ENCODE measurements at places on chromosomes 11 and 22.

DNA sequence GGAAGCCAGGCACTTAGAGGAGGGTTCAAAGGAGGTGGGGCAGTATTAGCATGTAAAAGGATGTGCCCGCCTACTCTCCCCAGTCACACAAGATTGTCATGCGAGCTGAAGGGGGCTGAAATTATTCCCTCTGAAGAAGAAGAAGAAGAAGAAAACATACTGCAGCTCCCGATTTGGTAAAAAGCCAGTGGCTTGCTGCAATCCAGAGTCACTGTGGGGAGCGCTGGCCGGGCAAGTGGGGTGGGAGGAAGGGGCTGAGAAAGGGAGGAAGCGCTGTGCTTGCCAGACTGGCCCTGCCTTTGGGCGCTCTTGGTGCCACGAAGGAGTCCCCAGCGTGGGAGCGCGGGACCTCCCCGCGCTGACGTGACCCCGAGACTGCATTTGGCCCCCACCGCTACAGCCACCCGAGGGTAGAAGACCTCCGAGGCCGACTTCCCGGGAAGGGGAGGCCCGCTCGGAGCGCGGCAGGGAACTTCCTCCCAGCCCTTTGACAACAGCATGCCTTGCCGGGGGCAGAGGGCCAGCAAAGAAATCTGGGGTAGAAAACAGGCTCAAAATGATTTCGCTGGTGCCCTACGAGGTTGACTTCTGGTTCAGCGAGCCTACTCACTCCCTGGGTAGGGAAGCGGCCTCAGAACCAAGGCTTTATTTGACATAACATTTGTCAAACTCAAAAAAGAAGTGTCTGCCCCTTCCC, 906.3 kb downstream of the DLG2 start:
- DNase-seq: no peak

- DNase-seq: no peak
Measured at GRCh38 chr11:118438314-118438931, 2.1 kb downstream of the KMT2A start.

DNA sequence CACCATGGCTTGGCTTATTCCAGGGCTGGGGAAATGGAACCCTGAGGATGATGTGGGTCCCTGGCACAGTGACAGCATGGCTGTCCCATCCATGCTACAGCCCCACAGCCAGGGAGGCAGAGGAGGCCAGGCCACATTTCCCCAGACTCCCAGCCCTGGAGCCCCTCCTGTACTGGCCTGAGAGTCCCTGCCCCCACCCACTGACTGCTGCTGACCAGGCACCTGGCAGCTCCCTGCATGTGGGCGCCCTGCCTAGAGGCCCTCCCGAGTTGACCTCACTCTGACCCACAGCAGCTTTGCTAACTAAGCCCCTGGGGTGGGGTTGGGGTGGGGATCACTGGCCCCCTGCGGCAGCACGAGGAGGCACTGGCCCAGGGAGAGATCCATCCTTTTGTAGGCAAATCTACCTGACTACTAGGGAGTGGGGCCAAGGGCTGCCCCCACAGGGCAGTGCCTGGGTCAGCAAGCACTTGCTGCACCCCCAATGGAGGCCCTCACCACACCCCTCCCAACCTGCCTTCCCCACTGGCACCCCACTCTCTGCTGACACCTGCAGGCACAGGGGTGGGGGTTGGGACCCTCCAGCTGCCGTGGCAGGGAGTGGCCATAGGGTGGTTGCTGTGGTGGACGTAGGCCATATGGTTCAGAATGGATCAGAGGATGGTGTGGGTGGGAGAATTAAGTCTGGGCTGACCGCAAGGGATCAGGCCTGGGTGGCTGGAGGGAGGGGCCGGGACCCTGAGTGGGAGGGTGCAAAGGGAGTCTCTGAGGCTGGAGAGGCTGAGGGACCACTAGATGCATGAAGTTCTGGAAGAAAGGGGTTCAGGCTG, 17.4 kb downstream of the ARVCF start:
- DNase-seq: no peak

DNA sequence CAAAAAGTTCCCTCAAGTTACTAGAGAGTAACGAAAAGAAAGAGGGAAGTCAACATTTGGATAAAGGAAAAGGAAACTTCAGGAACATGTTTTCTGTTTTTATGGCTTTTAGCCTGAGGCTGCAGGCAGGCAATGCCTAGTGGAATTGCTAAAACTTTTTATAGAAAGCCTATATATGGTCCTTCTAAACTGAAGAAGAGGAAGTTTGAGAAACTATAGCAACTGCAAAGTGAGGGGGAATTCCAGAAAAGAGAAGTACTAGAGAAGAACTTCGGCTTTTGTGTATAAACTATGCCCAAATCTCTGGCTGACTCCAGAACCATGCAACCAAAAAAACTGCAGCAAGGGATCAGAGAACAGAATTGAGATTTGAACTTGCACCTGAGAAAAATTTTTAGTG, 74.3 kb upstream of the ARHGAP42 start:
- no peak for DNase-seq

DNA sequence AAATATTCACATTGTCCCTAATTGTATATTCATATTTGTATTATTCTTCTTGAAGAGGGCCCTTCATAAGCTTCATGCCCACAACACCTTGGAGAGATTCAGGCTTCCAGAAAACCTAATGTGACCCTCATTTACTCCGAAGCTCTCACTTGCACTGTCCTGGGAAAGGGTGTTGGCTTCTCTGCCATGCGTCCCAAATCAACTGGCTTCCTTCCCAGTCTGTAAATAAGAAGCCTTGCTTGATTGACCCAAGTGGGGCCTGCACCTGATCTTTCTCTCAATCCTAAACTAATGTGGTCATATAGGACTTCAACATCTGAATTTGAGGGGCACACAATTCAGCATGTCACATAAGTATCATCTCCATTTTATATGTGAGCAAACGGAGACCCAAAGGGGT, 40.5 kb upstream of the ZBTB16 start:
- DNase-seq: no peak

DNA sequence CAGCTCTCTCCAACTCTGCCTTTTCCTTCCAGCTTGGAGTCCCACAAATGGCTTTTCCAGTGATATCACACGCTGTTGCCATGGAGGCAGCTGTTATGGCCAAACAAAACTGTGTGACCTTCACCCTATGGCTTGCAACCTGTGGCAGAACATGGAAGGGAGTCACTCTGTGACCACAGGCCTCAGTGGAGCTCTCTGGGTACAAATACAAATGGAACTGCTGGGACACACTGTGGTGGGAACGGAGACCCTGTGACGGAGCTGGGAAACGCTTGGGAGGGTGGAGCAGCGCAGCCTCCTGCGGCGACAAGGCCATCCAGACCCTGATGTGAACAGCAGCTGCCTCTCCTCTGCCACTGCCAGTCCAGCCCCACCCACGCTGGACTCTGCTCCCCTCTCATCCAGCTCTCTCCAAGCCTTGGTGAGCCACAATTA, 162.5 kb downstream of the ETS1 start:
- no peak for DNase-seq

DNA sequence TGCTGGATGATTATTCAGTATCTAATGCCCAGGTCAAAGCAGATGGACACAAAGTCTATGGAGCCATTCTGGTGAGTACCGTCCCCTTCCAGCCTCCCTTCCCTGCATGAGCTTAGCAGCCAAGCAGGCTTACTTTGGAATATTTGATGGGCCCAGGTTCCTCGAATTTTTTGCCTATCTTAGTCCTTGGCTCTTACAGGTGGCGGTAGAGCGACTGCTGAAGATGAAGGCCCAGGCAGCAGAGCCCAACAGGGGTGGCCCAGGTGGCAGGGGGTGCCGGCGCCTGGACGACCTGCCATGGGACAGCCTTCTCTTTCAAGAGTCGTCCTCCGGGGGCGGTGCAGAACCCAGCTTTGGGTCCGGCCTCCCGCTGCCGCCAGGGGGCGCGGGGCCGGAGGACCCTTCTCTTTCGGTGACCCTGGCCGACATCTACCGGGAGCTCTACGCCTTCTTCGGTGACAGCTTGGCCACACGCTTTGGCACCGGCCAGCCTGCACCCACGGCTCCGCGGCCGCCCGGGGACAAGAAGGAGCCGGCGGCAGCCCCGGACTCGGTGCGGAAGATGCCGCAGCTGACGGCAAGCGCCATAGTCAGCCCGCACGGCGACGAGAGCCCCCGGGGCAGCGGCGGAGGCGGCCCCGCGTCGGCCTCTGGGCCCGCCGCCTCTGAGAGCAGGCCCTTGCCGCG, 741 bp upstream of the TMEM179B start:
- DNase-seq: peak; percentile 40

- no peak for DNase-seq
Measured at GRCh38 chr11:44615913-44616791, 50.7 kb downstream of the CD82 start.

- DNase-seq: no peak
Measured at GRCh38 chr11:69293819-69294505, at the start of gene MYEOV. MYEOV (plus strand) TSS chr11:69294155; CDS start chr11:69295355, 1,200 bp downstream.

DNA sequence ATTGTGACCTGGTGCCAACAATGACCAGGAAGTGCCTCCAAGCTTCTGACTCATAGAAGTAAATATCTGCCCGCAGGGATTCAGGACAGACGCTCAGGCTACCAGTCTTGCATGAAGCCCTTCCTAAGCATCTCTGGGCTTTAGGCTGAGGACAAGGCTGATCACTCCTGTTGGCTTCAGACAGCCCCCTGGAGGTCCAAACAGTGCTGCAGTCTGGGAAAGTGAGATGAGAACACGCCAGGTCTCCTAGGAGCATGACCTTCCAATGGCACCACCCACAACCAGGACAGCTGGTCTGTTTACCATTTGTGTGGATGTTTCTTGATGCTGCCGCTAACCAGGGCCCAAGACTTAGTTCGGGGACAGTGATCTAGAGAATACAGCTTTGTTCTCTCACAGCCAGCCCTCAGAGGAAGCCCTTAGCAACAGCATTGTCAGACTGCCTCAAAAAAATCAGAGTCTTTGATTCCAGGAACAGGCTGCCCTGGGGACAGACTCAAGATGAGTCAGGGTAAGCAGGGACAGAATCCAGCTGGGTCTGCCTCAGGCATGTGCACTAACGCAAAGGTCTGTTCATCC, 111.2 kb downstream of the ZNF280B start:
- DNase-seq: no peak

GRCh38 chr11:119805663-119806062, 76.7 kb upstream of the NECTIN1 start:
- DNase-seq: no peak

GRCh38 chr11:126601550-126602215, 246.2 kb downstream of the ST3GAL4 start:
- DNase-seq: no peak

DNA sequence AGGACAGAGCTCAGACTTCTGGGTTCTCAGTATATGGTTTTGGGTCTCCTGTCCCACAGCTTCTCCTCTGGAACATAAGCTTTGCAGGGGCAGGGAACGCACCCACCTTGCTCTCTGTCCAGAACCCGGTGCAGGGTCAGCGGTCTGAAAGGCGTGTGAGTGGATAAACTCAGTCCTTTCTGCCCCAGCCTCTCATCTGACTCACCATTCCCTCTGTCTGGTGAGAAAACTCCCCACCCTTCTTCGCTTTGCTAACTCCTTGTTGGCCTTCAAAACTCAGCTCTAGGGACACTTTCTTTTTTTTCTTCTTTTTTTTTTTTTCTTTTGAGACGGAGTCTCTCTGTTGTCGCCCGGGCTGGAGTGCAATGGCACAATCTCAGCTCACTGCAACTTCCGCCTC, 68.9 kb upstream of the NUP50 start:
- no peak for DNase-seq

GRCh38 chr22:24289114-24289513, 18.5 kb downstream of the SPECC1L start:
- DNase-seq: no peak

DNA sequence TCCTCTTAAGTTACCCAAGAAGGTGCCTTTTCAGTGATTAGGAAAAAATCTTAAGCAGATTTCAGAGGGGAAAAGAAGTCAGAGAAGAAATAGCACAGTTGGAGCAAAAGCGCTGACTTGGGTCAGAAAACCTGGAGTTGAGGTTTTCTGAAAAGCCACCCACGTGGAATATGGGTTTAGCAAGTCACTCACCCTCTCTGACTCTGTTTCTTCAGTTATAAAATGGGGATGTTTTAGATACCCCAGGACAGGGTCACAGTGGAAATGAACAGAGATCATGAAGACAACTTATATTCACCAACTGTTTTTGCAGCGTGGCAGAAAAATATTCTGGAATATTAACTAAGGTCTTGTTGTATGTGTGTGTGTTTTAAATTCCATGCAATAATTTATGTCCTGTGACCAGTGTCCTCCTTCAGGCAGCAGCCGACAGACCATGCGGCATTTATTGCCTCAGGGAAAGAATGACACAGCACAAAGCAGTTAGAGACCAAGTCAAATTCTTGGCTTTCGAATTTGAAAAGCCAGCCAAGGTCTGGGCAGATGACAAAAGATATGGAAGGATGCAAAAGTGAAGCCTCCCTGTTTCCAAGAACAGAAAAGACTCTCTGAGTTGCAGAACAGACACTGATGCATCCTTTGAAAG, 119.9 kb downstream of the MIAT start:
- DNase-seq: no peak

GRCh38 chr11:17267576-17267975, 9.0 kb upstream of the NUCB2 start:
- no peak for DNase-seq

DNA sequence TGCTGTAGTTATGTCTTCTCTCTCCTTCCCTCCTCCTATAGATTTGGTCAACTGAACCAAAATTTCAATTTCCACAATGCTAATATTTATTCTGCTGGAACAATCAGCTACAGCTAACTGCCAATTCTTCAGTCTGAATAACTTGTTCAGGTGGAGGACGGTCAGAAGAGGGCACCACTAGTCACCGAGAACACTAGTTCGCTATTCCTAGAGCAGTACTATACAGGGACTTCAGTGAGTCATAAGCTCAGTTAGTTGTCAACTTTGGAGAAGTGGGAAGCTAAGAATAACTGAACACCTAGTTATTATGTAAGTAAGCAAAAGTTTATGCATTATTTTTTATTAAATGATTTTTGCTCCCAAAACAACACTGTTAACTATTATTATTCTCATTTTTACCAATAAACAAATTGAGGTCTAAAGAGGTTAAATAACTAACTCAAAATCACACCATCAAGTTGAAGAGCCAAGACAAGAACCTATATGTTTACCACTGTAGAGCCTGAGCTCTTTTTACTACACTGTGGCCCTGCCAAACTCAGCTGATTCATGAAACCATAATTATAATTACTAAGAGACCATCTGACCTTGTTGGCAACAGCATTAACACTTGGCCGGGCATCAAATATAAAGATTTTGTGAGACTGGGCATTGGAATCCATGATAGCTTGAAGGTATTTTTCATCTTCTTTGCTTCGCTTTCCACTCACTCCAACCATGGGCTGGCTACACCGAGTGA, 59.0 kb downstream of the CEP57 start:
- no peak for DNase-seq

- DNase-seq: no peak
Measured at GRCh38 chr22:29106839-29107238, 34.0 kb downstream of the KREMEN1 start.

DNA sequence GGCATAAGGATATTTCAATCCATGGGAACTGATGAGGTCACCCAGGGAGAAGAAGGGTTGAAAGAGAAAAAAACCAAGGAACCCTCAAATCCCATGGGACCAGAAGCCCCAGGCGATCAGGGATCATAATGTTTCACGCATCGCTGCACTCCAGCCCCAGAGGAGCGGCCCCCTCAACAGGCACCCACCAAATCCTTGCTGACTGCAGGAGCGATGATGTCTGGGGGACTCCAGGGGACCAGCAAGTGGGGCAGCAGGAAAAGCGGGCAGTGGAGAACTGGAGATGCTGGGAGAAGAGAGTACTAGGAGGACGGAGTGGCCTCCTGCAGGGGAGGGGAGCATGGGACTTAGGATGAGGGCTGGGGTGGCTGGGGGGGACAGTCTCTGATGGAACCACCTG, 47.7 kb upstream of the LINC01488 start:
- no peak for DNase-seq

- no peak for DNase-seq
Measured at GRCh38 chr11:73270016-73270854, 1.9 kb upstream of the P2RY6 start.
